ENCODE measurements at places on chromosomes 2 and 18. TPM values are rescaled to one million over a fixed set of nuclear protein-coding genes. Genes with fewer than 3 reads are reported as not detected.

DNA sequence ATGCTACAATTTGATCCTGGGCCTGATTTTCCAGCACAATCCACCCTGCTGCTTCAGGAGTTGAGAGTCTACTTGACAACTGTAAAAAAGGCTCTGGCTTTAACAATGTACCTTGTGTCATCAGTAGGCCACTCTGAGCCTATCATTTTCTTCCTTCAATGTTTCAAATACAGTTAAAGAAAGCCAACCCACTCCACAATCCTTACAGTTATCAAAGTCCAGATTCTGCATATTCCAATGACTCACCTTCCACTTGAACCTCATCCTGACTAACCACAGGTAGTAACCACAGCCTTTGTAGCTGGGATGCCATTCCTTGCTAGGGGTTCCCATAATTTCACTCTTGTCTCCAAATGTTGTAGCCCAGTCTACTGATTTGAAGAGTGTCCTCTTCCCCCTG lies 35.5 kb upstream of the AQP4 start:
- no peak for DNase-seq

DNA sequence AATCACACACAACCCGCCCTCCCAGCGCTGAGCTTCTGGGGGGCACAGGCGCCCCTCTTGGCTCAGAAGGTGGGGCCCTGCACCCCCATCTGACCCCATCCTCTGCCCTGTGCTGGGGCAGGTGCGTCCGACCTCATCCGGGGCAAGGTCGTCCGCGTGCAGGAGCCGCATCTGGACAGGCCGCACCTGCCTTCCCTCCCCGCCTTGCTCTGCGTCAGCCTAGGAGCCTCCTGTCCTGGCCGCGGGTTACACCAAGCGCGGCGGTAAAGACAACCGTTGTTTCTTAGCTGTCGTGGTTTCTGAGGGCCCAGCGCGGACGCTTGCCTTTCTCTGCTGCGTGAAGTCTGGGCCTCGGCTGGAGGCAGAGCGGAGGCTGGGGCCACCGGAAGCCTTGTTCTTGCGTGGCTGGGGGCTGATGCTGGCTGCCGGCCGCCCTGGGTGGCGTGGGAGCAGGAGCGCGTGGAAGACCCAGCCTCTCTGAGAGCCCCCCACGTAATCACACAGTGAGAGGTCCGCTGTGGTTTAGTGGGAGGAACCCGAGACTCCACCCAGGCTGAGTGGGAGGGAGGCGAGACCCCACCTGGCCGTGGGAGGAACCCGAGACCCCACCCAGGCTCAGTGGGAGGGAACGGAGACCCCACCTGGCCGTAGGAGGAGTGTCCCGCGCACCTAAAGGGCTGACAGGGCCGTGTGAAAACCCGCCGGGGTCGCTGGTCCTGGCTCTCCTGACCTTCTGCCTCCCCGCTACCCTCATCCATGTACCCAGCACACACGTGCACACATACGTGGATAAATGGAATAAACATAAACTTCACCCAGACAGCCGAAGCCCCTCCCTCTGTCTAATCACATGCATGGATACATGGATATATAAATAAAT lies 51.8 kb downstream of the KCNG2 start:
- DNase-seq: no peak

DNA sequence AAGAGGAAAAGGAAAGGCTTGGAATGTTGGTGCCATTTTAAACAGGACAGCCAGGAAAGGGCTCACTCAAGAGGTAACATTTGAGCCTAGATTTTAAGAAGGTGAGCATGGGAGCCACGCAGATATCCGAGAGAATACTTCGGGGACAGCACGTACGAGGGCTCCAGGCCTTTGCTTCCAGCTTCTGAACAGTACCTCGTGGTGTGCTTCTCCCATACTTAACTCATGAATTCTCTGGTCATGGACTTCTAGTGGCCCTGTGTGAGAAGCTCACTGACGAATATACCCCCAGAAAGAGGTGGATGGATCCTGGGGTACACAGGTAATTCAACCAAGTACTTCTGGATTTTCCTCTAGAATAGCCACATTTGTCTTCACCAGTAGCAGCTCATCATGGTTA lies 2.7 kb upstream of the VIT start:
- no peak for DNase-seq

POTEC gene
- not detected for total RNA-seq

GRCh38 chr2:2941205-2941604 lies 436.4 kb downstream of the EIPR1 start:
- no peak for DNase-seq

- peak; percentile 89 for DNase-seq
These were observed 201.2 kb downstream of the NBAS start for GRCh38 chr2:15359716-15360531.
